ENCODE measurements at places on chromosomes 6 and 20. TPM values are rescaled to one million over a fixed set of nuclear protein-coding genes. Genes with fewer than 3 reads are reported as not detected.

HLA-G gene
- total RNA-seq, result 1.8 TPM

TMEM217 gene
- total RNA-seq, result 2.4 TPM

RAB22A gene
- 30.4 TPM for total RNA-seq

FAM110A gene
- 9.4 TPM for total RNA-seq

ANKS1A gene
- 12.2 TPM for total RNA-seq

SEL1L2 gene
- total RNA-seq, result not detected

BPIFB4 gene
- total RNA-seq, result not detected

ZNF165 gene
- 1.6 TPM for total RNA-seq

DDO gene
- not detected for total RNA-seq

CRIP3 gene
- not detected for total RNA-seq

CUL7 gene
- 80.1 TPM for total RNA-seq

TP53TG5 gene
- total RNA-seq, result not detected

POPDC3 gene
- total RNA-seq, result not detected

SLC35F1 gene
- total RNA-seq, result under 0.01 TPM

DSE gene
- total RNA-seq, result 84.7 TPM

PPIL4 gene
- total RNA-seq, result 22.4 TPM

PTPRK gene
- 44.0 TPM for total RNA-seq

IRF4 gene
- total RNA-seq, result 0.11 TPM

NRSN1 gene
- total RNA-seq, result not detected

C20orf96 gene
- total RNA-seq, result 0.98 TPM

ECT2L gene
- total RNA-seq, result 0.39 TPM

CCN2 gene
- 59.9 TPM for total RNA-seq

LST1 gene
- total RNA-seq, result not detected

MEP1A gene
- not detected for total RNA-seq

C20orf204 gene
- 2.0 TPM for total RNA-seq

TRIM27 gene
- 61.6 TPM for total RNA-seq

BMP6 gene
- total RNA-seq, result 2.1 TPM

SRSF12 gene
- 1.2 TPM for total RNA-seq

SAMD5 gene
- total RNA-seq, result under 0.01 TPM

RMND1 gene
- total RNA-seq, result 45.1 TPM

SSTR4 gene
- 0.43 TPM for total RNA-seq

PGC gene
- not detected for total RNA-seq

IL17F gene
- not detected for total RNA-seq

FRS3 gene
- 2.7 TPM for total RNA-seq

MYH7B gene
- 0.39 TPM for total RNA-seq

DOK5 gene
- total RNA-seq, result 3.1 TPM

CYP24A1 gene
- total RNA-seq, result not detected

HLA-DRB5 gene
- total RNA-seq, result not detected

HSPA1A gene
- total RNA-seq, result 65.7 TPM

HFE gene
- 10.6 TPM for total RNA-seq

SAPCD1 gene
- total RNA-seq, result 0.79 TPM

KCNQ5 gene
- total RNA-seq, result 0.43 TPM

CLVS2 gene
- 1.6 TPM for total RNA-seq

BMP7 gene
- total RNA-seq, result not detected

MEI4 gene
- not detected for total RNA-seq

GNRH2 gene
- 0.39 TPM for total RNA-seq

TREM2 gene
- total RNA-seq, result not detected

KCNK16 gene
- not detected for total RNA-seq

HSPA1L gene
- total RNA-seq, result 1.6 TPM

SRMS gene
- total RNA-seq, result not detected

COL9A3 gene
- 3.1 TPM for total RNA-seq

ANKEF1 gene
- 5.5 TPM for total RNA-seq

ZMYND8 gene
- total RNA-seq, result 45.5 TPM

ZNF334 gene
- 12.2 TPM for total RNA-seq

Measured in placental epithelial cell (primary cell).